Iris pigment epithelial cell (primary cell): ENCODE measurements at places on chromosomes 4 and X.

GRCh38 chr4:175703956-175704600 lies 108.0 kb downstream of the GPM6A start:
- no peak for DNase-seq

DNA sequence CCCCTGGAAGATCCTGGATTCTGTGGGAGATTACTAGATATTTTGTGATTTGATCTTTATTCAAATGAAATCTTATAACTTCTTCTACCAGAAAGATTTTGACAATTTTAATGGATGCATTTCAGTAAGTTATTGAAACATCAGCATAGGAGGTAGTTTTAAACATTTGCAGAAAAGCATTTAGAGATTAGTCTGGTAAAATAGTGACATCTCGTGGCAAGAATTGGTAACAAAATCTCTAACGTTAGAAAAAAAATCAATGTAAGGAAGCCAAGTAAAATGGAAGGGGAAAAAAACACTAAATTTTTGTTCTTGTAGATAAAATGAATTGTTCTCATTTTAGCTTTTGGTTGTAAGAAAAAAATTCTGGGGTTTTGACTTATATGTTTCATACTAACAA lies 73.3 kb downstream of the TASL start:
- DNase-seq = peak; percentile 36

DNA sequence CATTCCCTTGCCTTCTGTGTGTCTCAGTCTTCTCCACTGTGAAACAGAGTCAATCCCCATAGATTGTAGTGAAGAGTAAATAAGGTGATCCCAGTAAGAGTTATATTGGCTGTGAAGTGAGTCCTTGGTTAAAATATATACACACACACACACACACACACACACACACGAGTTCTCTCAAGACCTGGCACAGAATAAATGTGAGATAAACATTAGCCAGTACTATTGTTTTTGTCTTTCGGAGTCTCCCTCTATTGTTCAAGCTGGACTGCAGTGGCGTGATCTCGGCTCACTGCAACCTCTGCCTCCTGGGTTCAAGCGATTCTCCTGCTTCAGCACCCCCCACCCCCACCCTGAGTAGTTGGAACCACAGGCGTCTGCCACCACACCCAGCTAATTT lies 44.8 kb upstream of the FAM156A start:
- DNase-seq = no peak

DNA sequence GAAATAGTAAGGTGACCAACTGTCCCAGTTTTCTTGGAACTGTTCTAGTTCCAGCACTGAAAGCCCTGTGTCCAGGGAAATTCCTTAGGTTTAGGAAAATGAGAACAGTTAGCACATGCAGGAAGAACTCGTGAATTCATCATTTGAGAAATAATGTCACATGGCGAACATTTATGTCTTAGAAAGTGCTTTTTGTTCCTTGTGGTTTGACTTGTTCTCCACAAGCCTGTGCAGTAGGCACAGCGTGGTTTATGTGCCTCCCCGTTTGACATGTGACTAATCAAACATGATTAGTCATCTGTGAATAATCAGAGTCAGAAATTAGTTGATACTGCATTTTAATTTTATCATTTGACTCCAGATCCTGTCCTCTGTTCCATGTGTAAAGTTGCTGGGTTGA lies 556.0 kb upstream of the CPEB2 start:
- DNase-seq = peak; percentile 34

GRCh38 chr4:8938623-8939022 lies 67.0 kb upstream of the HMX1 start:
- DNase-seq = no peak

- peak; percentile 15 for DNase-seq
These were observed 32.9 kb downstream of the HTT-AS start for GRCh38 chr4:3041192-3042142.
